ENCODE measurements at places on chromosomes 11 and 22. TPM values are rescaled to one million over a fixed set of nuclear protein-coding genes. Genes with fewer than 3 reads are reported as not detected.

The TMEM191C gene
- not detected for total RNA-seq

The MIOX gene
- not detected for total RNA-seq

The MPZL2 gene
- total RNA-seq: 135 TPM

The KRTAP5-7 gene
- total RNA-seq: not detected

The MMP10 gene
- total RNA-seq: 6.2 TPM

The RAB39A gene
- 0.60 TPM for total RNA-seq

The CALCA gene
- not detected for total RNA-seq

The P4HA3 gene
- total RNA-seq: 5.7 TPM

The DCHS1 gene
- 23.9 TPM for total RNA-seq

The ASRGL1 gene
- total RNA-seq: 40.0 TPM

The RAC2 gene
- total RNA-seq: 394 TPM

The DAGLA gene
- 4.3 TPM for total RNA-seq

The MAJIN gene
- not detected for total RNA-seq

The RIN1 gene
- total RNA-seq: 17.5 TPM

The C11orf52 gene
- total RNA-seq: 0.49 TPM

The ANO3 gene
- not detected for total RNA-seq

The SLC22A9 gene
- total RNA-seq: not detected

The TMEM25 gene
- total RNA-seq: 9.9 TPM

The MPEG1 gene
- not detected for total RNA-seq

The CARD16 gene
- total RNA-seq: 181 TPM

The SLC22A12 gene
- not detected for total RNA-seq

The MUC2 gene
- not detected for total RNA-seq

The TSPAN18 gene
- 29.4 TPM for total RNA-seq

The C11orf21 gene
- total RNA-seq: not detected

The KRTAP5-8 gene
- total RNA-seq: not detected

The TMEM86A gene
- total RNA-seq: 1.6 TPM

The KLHL35 gene
- 0.27 TPM for total RNA-seq

The SCN4B gene
- total RNA-seq: not detected

The CRYBA4 gene
- not detected for total RNA-seq

The NLRP14 gene
- not detected for total RNA-seq

The PPM1F gene
- 187 TPM for total RNA-seq
